SJSA1 (cell line): ENCODE measurements at places on chromosomes 1 and 21. TPM values are rescaled to one million over a fixed set of nuclear protein-coding genes. Genes with fewer than 3 reads are reported as not detected.

CRP gene
- not detected in 2 replicates for total RNA-seq

DNA sequence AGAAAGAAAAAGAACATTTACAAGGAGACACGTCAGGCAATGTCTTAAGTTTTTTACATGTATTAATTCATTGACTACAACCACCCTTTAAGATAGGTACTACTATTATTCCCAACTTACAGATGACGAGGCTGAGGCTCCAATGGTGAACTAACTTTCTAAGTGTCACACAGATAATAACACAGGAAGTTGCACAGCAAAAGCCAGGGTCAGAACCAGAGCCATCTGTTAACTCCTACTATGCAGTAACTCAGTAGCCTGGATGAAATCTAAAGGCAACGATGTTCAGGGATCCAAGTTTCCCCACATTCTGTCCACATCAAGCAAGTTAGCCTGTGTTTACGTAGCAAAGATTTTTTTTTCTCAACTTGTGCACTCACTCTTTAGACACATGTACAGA, 371.7 kb downstream of the PTPRC start:
- no peak for DNase-seq

- no peak for DNase-seq
Observed at GRCh38 chr1:231116738-231117137, 45.1 kb upstream of the TRIM67 start.

DNA sequence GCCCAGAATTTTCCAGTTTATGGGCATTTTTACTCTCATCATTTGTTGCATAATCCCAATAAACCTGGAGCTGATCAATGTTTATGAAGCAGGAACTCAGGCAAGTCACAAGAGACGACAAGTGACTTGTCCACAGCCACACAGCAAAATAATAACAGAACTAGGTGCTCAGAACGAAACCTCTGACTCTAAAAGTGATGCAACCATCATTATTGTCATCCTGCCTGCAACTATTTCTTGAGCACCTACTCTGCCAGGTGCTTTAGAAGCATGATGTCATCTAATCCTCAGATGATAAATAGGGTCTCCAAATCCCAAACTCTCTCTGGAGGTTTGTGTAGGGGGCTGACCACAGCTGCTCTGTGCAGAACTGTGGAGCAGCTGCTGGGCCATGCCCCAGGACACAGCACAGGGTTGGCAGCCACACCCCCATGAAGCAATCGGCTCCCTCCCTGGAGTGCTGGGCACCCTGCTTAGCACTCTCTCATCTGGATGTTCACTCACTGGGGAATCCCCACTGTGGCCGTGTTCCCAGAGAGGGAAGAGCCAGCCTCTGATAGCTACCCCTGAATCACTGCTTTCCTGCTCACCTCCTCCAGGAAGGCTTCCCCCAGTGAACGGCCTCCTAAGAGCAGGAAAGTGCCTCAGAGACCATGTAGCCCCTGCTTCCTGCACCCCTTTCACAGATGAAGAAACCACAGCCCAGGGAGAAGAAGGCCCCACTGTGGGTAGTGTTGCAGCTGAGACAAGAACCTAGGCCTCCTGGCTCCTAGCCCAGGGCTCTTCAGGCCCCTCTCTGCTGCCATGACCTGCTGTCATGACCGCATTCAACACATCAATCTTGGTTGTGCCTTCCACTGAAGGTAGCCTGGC, 2.1 kb downstream of the TTC22 start:
- no peak for DNase-seq

RPTN gene
- not detected in 2 replicates for total RNA-seq

FCGR2B gene
- not detected in 2 replicates for total RNA-seq

DNA sequence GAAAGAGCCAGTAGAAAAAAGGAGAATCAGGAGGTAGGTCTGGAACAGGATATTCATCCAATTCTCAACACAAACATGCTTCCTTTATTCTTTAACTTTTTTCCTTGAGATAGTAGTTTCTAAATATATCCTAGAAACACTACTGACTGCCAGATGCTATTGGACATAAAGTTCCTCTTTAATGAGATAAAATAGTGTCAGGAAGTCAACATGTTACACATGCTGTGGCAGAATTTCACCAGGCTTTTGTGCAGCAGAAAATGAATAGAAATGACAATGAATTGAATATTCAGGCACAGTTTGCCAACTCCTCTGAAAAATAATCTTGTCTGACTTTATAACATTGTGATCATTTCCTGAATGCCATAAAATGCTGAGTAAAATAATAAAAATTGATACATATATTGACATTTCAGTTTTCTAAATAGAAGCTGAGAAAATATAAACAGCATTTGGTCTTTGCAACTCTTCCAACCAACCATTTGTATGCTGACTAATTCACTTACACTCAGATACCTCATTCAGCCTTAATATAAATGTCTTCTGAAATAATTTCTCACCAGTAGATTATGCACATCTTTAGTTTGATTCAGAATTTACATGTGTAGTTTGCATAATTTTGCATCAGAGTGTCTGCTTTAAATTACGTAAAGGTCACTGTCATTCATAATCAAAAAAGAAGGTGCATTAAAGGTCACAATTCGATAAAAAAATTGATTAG, 486.1 kb upstream of the ADGRL2 start:
- no peak for DNase-seq

STUM gene
- total RNA-seq = 0.03 TPM in 1 of 2 replicates, not detected in the other

- DNase-seq = no peak
Observed at GRCh38 chr1:48773133-48773532, 3.6 kb downstream of the BEND5 start.

DNA sequence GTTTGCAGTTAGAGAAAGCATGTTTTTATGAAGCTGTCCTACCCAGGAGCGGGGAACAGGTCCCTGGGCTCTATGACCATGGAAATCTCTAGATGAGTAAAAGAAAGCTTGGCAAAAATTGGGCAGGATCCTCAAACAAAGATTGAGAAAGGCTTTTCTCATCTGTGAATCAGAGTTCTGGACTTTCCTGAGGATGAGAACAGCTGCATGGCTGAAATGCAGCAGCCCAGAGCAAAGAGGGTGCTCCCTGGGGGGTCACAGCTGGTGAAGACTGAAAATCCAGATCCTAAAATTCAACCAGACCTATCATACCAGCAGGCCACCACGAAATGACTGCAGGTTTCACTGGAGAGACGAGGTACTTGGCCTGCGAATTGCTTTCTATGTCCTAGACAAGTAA, 65.7 kb upstream of the APP start:
- no peak for DNase-seq

DNA sequence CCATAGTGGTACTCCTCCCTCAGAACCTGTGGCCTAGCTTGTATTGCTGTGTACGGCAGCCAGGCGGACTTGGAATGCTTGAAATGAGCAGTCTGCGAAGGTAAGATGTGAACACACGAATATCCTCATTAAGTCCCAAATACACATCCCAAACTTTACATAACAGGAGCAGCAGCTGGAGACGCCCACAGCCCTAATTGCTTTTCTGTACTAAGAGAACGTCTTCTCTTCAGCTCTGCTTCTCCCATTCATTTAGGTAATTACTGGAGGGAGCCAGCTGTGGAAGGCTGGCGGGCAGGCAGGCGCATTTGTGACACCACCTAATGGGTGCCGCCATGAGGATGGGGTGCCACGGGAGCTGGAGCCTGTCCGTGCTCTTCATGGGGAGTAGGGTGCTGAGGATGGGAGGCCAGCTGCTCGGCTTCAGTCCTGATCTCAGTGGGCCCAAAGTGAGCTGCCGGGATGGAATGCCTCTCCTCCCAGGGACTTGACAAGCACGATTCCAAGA, 66.6 kb upstream of the POU3F1 start:
- no peak for DNase-seq

PINK1 gene
- 48.0 and 55.0 TPM in 2 replicates for total RNA-seq

DNA sequence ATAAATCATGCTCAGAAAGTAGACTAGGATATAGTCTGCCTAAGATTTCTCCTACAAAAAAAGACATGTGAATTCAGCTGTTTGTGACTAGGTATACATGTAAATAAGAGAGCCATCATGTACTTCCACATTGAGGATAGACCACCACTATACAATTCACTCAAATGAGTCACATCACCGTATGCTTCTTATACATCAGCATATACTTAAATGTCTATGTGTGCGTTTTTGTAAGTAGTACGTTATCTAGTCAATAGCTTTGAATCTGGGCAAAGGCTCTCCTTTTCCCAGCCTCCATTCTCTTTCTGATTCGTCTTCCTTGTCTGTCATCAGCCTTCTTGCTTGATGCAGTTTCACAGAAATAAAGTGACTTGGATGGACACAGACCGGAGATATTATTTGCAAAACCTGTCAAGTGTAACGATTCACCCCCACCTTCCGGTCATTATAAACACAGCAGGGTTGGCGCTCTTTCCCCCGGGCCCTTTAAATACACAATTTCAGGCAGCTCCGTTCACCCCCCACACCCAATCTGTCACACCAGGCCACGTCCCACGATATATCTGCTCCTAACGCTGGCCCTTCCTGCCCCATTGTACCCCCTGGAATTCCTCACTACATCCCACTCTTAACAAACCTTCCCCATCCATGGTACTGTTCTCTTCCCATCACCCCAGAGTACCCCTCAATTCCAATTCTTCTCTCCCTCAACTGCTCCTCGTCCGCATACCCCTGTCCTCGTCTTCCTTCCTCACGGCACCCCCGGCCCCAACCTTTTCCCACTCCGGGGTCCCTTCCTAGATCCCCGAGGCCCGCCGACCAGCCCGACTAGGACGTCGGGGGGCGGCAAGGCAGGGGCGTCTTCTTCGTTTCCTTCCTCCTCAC, 636 bp downstream of the VAMP4 start:
- DNase-seq = no peak

GRCh38 chr1:154742606-154743005, 127.5 kb downstream of the KCNN3 start:
- DNase-seq = no peak

SYCP1 gene
- total RNA-seq = not detected in 2 replicates

DNA sequence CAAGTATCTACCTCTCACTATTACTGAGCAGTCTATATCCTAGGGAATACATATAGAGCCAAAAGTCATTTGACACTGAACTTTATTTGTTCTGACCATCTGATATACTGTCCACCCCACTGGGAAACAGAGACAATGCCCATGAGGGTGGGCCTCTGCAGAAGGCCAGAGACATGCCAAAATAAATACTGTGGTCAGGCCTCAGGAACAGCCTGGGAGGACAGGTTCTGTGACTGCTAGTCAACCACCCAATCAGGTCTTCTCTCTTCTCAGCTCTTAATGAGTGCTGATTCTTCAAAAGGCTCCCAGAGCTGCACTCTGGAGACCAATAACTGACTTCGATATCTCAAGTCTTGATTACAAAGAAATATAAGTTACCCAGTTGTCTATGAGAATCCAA, 5.5 kb upstream of the ANKRD35 start:
- DNase-seq = peak; percentile 65
